Activated CD4-positive, alpha-beta T cell treated with anti-CD3 and anti-CD28 coated beads for 36 hours (primary cell): ENCODE measurements at places on chromosomes 13 and 19. TPM values are rescaled to one million over a fixed set of nuclear protein-coding genes. Genes with fewer than 3 reads are reported as not detected.

GRCh38 chr19:34712395-34713261 is 21.4 kb upstream of the ZNF181 start:
- no peak overlapping the region for H3K4me3 ChIP-seq
- H3K27me3 ChIP-seq: peaks cover 24% of the 10 kb centered on the region
- H3K36me3 ChIP-seq: peaks cover 8% of the 10 kb centered on the region

DNA sequence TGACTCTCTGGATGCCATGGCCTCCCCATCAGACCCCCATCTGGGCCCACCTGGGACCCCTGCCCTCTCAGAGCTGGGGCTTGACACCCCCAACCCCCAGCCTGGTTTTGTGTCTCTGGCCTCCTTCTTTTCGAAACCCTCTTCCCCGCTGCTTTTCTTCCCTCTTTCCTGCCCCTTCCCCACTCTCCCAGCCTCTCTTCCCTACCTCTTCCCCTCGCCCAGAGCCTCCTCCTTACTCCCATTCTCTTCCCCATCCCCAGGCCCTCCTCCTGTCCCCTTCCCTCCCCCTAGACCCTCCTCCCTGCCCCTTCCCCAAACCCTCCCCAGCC is 2.1 kb downstream of the TNFSF9 start:
- no peak for DNase-seq
- H3K27me3 ChIP-seq: peaks cover 36% of the 10 kb centered on the region
- H3K4me1 ChIP-seq: peaks cover 43% of the 10 kb centered on the region

DNA sequence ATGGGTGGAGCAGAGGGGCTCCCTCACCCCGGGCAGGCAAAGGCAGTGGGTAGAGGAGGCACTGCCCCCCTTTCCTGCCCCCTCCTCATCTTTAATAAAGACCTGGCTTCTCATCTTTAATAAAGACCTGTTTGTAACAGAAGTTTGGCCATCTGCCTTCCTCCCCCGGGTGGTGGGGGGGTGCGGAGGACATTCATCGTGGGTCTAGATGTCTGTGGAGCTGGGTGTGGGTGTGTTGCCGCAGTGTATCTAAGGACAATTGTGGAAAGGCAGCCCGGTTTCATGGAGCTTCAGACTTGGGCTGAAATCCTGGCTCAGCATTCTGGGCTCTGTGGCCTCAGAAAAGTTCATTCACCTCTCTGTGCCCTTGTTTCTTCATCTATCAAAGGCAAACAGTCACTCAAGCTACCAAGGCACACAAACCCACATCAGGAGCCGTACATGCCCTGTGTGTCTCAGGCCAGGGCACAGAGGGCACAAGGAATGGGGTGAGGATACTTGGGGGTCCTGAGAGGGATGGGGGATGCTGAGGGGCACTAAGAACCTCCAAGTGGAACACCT is 8.8 kb upstream of the SWSAP1 start:
- H3K4me1 ChIP-seq: no peaks in the 10 kb centered on the region
- H3K4me3 ChIP-seq: no peak overlapping the region
- no peak for DNase-seq
- H3K36me3 ChIP-seq: peaks cover 11% of the 10 kb centered on the region

DNA sequence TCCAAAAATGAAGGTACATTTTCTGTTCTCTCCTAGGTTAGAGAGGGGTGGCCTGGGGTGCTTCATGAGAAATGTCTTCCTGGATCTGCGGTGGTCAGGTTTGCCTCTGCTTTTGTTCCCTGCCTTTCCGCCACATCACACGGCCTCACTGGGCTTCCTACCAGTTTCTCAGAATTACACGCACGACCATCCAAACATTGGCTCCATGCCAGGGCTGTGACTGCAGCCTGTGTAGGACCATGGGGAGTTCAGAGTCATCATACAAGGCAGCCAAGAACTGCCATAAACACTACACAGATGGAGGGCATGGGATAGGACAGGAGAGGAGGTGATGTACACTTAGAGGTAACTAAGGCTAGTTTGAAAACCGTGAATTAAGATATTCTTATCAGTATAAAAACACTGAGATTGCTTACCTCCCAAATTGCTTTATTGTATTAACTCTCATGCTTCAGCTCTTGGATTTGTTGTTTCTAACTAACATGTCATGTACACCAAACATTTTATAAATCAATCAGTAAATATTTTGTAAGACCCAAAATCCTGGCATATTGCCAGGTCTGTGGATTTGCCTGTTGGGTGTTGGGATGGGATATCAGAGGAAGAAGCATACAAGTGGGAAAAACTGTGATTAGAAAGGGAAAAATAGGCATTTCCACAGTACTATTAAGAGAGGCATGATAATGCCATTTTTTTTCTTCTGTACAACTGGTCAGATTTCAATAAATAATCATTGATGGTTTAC is 45.2 kb downstream of the CDADC1 start:
- peaks cover 6% of the 10 kb centered on the region for H3K4me1 ChIP-seq
- peak; percentile 51 for DNase-seq
- H3K4me3 ChIP-seq: no peak overlapping the region
- H3K27me3 ChIP-seq: no peaks in the 10 kb centered on the region

- H3K27me3 ChIP-seq: no peaks in the 10 kb centered on the region
- peak overlapping the region; percentile 74 for H3K4me3 ChIP-seq
- H3K36me3 ChIP-seq: peaks cover 8% of the 10 kb centered on the region
- peaks cover 78% of the 10 kb centered on the region for H3K4me1 ChIP-seq
- peak overlapping the region; percentile 90 for H3K27ac ChIP-seq
Measured at GRCh38 chr13:114109641-114110041, 22.8 kb downstream of the RASA3 start.

- no peak overlapping the region for H3K27ac ChIP-seq
- peak; percentile 36 for DNase-seq
- H3K27me3 ChIP-seq: no peaks in the 10 kb centered on the region
- H3K36me3 ChIP-seq: peaks cover 45% of the 10 kb centered on the region
Measured at GRCh38 chr13:21402586-21403307, 56.4 kb downstream of the ZDHHC20 start.

- H3K4me3 ChIP-seq: no peak overlapping the region
- peaks cover 2% of the 10 kb centered on the region for H3K36me3 ChIP-seq
- no peak for DNase-seq
- H3K4me1 ChIP-seq: peaks cover 3% of the 10 kb centered on the region
- peaks cover 8% of the 10 kb centered on the region for H3K27me3 ChIP-seq
Measured at GRCh38 chr13:27708325-27708724, 84.0 kb upstream of the GSX1 start.

GRCh38 chr13:108086678-108087077 is 128.7 kb downstream of the LIG4 start:
- no peak overlapping the region for H3K4me3 ChIP-seq

- no peak overlapping the region for H3K4me3 ChIP-seq
- peaks cover 17% of the 10 kb centered on the region for H3K27me3 ChIP-seq
Measured at GRCh38 chr13:75202981-75203380, 279.0 kb downstream of the TBC1D4 start.

- H3K27ac ChIP-seq: no peak overlapping the region
- no peaks in the 10 kb centered on the region for H3K27me3 ChIP-seq
- DNase-seq: no peak
- no peaks in the 10 kb centered on the region for H3K36me3 ChIP-seq
- H3K4me1 ChIP-seq: no peaks in the 10 kb centered on the region
Measured at GRCh38 chr13:67355812-67356476, 125.8 kb upstream of the PCDH9 start.

- no peak overlapping the region for H3K4me3 ChIP-seq
- H3K36me3 ChIP-seq: no peaks in the 10 kb centered on the region
- no peaks in the 10 kb centered on the region for H3K27me3 ChIP-seq
Measured at GRCh38 chr13:92768602-92769001, 458.0 kb upstream of the GPC6 start.

DNA sequence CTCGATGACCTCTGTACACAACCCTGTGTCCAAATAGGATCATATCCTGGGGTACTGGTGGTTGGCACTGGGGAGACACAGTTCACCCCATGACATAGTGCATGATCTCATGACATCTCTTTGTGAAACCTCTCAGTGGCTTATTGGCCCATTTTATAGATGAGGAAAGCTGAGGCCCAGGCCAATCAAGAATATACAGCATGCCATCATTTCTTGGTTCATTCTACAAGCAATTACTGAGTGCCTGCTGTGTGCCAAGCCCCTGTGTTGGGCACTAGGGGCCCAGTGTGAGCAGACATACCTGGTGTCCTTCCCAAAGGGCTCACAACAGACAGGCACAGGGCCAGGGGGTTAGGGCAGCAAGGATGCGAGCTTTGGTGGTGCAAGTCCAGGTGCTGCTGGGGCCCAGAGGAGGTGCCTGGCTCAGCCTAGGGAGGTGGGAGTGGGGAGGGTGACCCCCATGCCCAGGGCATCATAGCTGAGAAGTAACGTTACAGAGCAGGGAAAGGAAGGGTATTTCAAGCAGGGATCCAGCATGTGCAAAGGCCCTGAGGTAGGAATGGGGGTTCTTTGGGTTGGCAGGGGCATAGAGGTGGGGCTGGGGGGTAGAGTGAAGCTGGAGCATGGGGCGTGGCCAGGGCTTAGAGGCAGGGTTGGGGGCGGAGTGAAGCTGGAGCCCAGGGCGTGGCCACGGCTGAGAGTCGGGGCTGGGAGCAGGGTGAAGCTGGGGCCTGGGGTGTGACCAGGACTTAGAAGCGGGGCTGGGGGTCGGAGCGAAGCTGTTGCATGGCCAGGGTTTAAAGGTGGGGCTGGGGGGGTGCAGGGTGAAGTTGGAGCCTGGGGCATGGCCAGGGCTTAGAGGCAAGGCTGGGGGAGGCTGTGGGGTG is 20.7 kb downstream of the COLGALT1 start:
- DNase-seq: peak; percentile 29
- peaks cover 52% of the 10 kb centered on the region for H3K36me3 ChIP-seq
- H3K27me3 ChIP-seq: no peaks in the 10 kb centered on the region
- H3K27ac ChIP-seq: no peak overlapping the region
- no peak overlapping the region for H3K4me3 ChIP-seq

DNA sequence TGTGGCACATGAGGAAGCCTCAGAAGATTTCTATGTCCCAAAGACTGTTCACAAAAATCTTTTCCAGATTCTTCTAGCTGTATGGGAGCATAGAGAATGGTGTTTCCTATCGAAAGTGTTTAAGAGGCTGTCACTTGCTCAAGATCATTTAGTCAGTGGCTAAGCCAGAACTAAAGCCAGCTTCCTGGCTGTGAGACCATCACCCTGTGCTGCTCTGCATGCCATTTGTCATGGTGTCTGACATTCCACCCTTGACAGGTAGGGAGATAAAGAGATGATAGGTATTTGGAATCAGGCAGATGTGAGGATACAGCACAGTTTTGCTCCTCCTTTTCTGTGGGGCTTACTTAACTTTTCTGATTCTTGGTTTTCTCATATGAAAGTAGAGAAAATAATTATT is 177.3 kb downstream of the DNAJC15 start:
- no peak overlapping the region for H3K4me3 ChIP-seq
- no peak for DNase-seq
- H3K27ac ChIP-seq: no peak overlapping the region
- H3K4me1 ChIP-seq: no peaks in the 10 kb centered on the region
- no peaks in the 10 kb centered on the region for H3K36me3 ChIP-seq

GRCh38 chr19:50520822-50521465 is 7.2 kb upstream of the ASPDH start:
- DNase-seq: no peak
- H3K27ac ChIP-seq: no peak overlapping the region
- no peak overlapping the region for H3K4me3 ChIP-seq
- no peaks in the 10 kb centered on the region for H3K36me3 ChIP-seq

DNA sequence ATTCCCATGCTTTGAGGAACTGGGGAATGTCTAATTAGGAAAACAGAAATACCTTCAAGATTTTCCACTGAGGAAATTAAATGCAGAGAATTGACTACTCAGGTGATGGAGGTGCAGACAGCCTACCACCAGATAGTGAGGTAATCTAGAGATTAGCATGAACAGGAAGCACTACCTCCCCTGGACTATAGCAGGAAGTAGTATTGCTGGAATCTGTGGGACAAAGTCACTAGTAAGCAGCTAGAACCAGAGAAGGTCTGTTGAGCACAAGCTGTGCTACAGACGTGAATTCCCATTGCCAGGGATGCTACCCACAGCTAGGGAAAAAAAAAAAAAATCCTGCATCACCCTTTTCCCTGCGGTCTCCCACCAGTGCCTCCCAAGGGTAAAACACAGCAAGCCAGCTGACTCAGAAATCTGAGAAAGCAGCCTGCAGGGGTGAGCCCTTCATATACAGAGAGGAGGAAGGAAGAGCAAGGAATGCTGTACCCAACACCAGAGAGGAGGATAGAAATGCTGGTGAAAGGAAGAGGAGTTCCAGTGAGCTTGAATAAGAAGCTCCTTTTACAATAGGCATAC is 10.2 kb downstream of the ENOX1 start:
- DNase-seq: no peak
- no peak overlapping the region for H3K4me3 ChIP-seq
- no peaks in the 10 kb centered on the region for H3K4me1 ChIP-seq
- H3K36me3 ChIP-seq: no peaks in the 10 kb centered on the region
- no peak overlapping the region for H3K27ac ChIP-seq
- H3K27me3 ChIP-seq: peaks cover 20% of the 10 kb centered on the region

- H3K36me3 ChIP-seq: peaks cover 1% of the 10 kb centered on the region
- no peaks in the 10 kb centered on the region for H3K27me3 ChIP-seq
- H3K4me3 ChIP-seq: no peak overlapping the region
- no peak overlapping the region for H3K27ac ChIP-seq
- DNase-seq: no peak
Measured at GRCh38 chr13:80262051-80262695, 78.8 kb downstream of the SPRY2 start.

GRCh38 chr13:37179645-37180044 is 74.2 kb upstream of the CSNK1A1L start:
- H3K4me3 ChIP-seq: no peak overlapping the region
- H3K36me3 ChIP-seq: no peaks in the 10 kb centered on the region
- no peaks in the 10 kb centered on the region for H3K27me3 ChIP-seq
- H3K4me1 ChIP-seq: no peaks in the 10 kb centered on the region
- no peak overlapping the region for H3K27ac ChIP-seq
- no peak for DNase-seq

The C19orf67 gene
- total RNA-seq: 0.39 TPM

The ASPDH gene
- total RNA-seq: not detected

The MUC16 gene
- total RNA-seq: not detected

The SPRED3 gene
- 4.5 TPM for total RNA-seq

The PRDX2 gene
- 325 TPM for total RNA-seq

The PALM gene
- total RNA-seq: not detected

The ZNF541 gene
- 0.11 TPM for total RNA-seq

The GPR183 gene
- total RNA-seq: 51.9 TPM

The RYR1 gene
- 3.1 TPM for total RNA-seq

The C5AR1 gene
- 0.41 TPM for total RNA-seq

The CEBPA gene
- total RNA-seq: not detected
